ENCODE measurements at places on chromosomes 5 and 9. TPM values are rescaled to one million over a fixed set of nuclear protein-coding genes. Genes with fewer than 3 reads are reported as not detected.

The BICD2 gene
- 32.9 TPM for total RNA-seq

The CRHBP gene
- 0.58 TPM for total RNA-seq

The BAAT gene
- 0.17 TPM for total RNA-seq

The FUT7 gene
- total RNA-seq: 1.0 TPM

The C5orf58 gene
- total RNA-seq: not detected

The TAS2R1 gene
- not detected for total RNA-seq

The GPR150 gene
- total RNA-seq: 0.28 TPM

The HTR1A gene
- not detected for total RNA-seq

The PIP5K1B gene
- 28.2 TPM for total RNA-seq

The PCDHGB3 gene
- total RNA-seq: 7.9 TPM

The CD180 gene
- 2.2 TPM for total RNA-seq

The SPATA31C2 gene
- not detected for total RNA-seq

The SPATA31A3 gene
- total RNA-seq: not detected

The SV2C gene
- 0.40 TPM for total RNA-seq

The PTTG1 gene
- 17.1 TPM for total RNA-seq

The SYNPO gene
- total RNA-seq: 111 TPM

The THBS4 gene
- total RNA-seq: 4.2 TPM

The ROR2 gene
- 12.1 TPM for total RNA-seq

The SMIM3 gene
- total RNA-seq: 19.7 TPM

The GPR151 gene
- total RNA-seq: not detected

The OR1Q1 gene
- not detected for total RNA-seq

The LRRC19 gene
- total RNA-seq: 0.28 TPM

The RAB3C gene
- 1.1 TPM for total RNA-seq

The NUTM2G gene
- not detected for total RNA-seq

The ADAMTSL2 gene
- 20.6 TPM for total RNA-seq

The FAM13B gene
- 63.6 TPM for total RNA-seq

The RFK gene
- 17.4 TPM for total RNA-seq

The MOB3B gene
- 8.7 TPM for total RNA-seq

The MTRR gene
- 115 TPM for total RNA-seq

All from lung (tissue), 17 donors.